ENCODE measurements at places on chromosomes 5 and 9. TPM values are rescaled to one million over a fixed set of nuclear protein-coding genes. Genes with fewer than 3 reads are reported as not detected.

GRCh38 chr9:75130621-75131230, 42.4 kb downstream of the OSTF1 start:
- no peak for DNase-seq

GRCh38 chr5:147452165-147452811, 57.6 kb downstream of the DPYSL3 start:
- DNase-seq, result no peak

DNA sequence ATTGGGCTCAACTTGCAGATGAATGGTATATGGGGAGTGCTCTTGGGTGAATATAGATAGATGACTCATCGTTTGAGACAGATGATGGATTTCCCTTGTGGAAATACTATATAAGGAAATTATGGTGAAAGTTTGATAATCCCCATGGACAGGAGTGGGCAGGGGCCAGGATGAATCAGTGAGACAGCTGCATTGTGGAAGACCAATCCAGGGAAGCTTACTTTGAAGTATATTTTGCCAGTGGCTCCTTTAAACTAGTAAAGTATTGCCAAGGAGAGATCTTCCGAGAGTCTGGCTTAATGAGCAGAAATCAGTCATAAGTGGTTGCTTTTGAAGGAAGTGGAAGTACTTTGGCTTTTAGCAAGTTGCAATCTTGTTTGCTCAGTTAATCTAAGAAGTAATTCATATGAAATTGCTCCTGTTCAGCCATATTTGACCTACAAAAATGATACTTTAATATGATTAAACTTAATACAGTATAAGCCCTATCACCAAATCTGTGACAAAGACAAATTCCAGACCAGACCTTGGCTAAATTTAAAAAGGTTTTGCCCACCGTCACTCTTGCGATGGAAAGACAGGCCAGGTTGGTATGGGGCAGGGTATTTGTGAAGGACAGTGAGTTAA, 9.3 kb upstream of the TNC start:
- DNase-seq, result peak; percentile 87

- no peak for DNase-seq
Observed at GRCh38 chr9:1929134-1929533, 86.0 kb upstream of the SMARCA2 start.

DNA sequence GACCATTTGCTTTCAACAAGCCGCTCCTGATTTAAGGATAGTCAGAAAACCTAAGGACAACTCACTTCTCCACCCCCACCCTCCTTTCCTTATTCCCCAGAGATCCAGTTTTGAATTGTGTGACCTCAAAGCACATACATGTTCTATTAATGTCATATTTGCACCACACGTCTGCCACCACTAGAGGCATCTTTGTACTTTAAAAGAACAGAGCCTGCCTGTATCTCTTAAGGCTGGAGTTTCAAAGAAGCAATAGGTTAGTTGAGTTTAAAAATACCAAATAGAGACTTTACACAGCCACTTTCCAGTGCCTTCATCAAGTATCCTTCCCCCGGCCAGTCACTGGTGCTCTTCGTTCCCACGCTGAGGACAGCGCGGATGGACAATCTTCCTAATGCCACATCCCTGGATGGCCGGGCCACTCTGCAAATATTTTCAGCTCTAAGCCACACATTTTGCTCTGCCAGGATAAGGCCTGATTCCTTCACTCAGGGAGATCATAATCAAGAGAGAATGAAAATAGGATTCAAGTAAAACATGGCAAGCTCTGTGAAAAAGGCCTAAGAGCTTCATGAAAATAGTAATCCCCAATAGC, 146.3 kb downstream of the SNCAIP start:
- peak; percentile 15 for DNase-seq

DNA sequence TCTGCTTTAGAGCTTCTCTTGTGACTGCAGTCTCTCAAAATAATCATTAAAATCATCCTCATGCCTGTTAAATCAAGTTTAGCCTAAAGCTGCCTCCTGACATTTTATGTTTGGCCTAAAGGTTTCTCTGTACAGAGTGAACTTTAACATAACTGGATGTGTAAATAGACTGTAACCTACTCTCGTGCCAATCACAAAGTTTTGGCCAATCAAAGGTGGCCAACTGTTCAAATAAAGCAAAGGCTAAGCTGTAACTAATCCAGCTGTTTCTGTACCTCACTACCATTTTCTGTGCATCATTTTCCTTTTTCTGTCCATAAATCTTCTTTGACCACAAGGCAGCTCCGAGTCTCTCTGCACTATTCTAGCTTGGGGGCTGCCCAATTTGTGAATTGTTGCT, 86.2 kb downstream of the GCNT1 start:
- no peak for DNase-seq

MEGF9 gene
- 16.3 TPM for total RNA-seq

CDC26 gene
- 27.8 TPM for total RNA-seq

DMRT3 gene
- not detected for total RNA-seq

MPDZ gene
- total RNA-seq, result 31.2 TPM

Data from myocyte (in vitro differentiated cells).